ENCODE measurements at places on chromosomes 1 and 21.

DNA sequence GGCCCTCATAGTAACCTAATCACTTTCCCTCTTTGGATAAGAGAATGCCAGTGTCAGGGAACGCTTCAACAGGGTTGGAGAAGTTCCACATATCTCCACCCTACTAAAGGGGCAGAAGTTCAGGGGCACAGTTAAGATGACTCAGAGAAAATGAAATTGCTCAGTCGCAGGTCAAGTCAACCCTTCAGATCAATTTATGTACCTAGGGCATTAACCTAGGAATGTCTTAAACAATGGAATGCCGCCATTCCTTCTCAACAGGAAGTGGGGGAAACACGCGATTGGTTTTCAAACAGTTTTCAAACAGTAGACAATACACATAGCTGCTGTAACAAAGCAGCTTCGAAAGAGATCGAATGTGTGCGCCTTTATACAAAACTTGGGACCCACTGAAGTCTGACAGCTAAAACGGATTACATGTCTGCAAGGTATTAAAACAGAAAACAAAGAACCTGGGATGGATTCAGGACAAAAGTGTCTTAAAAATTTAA, 897 bp downstream of the SLC25A24 start:
- no peak for DNase-seq

DNA sequence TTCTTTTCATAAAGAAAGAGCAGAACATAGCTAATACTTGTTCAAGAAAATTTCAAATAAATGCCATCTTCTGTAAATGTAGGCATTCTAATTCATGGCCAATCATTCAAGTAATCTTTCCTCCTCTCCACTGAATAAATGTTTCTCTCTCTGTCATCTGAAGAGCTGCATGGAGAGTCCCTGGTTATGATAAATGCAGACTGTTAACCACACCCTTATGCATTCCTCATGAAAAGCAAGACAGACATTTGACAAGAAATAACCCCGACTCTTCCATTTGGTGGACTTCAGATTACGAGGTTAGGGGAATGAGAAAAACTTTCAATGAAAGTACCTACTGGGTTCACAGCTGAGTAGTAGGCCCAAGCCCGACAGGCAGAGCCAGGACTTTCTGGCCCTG, 44.7 kb upstream of the SLC19A2 start:
- no peak for DNase-seq

DNA sequence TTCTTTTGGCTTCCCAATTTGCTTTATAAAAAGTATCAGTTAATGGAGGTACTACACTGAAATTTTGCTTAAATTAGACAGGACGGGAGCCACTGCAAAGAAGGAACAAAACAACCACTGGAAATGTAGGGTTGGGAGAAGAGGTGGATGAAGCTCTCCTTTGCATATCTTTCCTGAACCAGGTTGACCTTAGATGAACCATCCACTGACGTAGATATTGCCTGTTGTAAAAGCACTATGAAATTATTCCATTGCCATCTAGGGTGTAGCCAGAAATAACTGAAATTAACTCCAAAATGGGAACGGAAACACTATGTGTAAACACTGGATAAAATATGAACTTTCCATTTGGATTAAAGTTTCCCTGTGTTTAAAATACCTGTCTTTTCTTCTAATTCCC, 1.2 kb upstream of the ABL2 start:
- no peak for DNase-seq

GRCh38 chr1:212542761-212543187, 65.8 kb upstream of the ATF3 start:
- no peak for DNase-seq
